ENCODE measurements at places on chromosomes 6 and 20. TPM values are rescaled to one million over a fixed set of nuclear protein-coding genes. Genes with fewer than 3 reads are reported as not detected.

DNA sequence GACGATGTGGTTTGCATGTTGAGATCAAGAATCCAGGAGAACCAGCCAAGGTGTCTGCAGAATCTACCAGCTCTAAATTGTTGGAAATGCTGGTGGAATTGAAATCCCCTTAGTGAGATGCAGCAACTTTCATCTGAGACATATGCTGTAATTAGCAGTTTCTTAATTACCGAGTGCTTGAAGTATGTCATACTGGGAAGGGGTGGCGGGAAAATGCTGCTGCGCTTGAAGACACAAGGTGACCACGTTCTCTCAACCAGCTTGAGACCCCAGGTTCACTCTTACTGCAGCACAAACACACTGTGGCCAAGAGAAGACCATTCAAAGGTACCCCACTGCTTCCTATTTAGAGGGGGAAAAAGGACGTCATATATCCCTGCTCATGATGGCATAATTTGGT, 59.0 kb downstream of the PFDN4 start:
- no peak for DNase-seq

NRSN2 gene
- total RNA-seq = 5.3 TPM

PHACTR2 gene
- total RNA-seq = 3.6 TPM

GRCh38 chr6:74289884-74290283, 593.9 kb downstream of the CD109 start:
- no peak for DNase-seq

- no peak for DNase-seq
Measured at GRCh38 chr6:80411486-80411885, 305.0 kb downstream of the BCKDHB start.

DNA sequence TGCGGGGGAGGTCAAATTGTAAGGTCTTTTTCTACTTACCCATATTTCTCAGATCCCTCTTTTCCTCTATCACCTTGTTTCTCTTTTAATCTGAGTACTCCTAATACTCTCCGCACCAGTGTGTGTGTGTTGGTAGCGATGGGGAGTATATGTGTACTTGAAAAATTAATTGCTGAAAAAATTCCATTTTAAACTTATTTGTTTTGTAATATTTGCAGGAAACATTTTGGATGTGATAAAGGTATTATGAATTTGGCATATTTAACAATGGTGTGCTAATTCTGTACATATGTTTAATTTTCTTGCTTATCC, 48.1 kb upstream of the MLIP start:
- no peak for DNase-seq

SLC24A3 gene
- total RNA-seq = not detected

DNA sequence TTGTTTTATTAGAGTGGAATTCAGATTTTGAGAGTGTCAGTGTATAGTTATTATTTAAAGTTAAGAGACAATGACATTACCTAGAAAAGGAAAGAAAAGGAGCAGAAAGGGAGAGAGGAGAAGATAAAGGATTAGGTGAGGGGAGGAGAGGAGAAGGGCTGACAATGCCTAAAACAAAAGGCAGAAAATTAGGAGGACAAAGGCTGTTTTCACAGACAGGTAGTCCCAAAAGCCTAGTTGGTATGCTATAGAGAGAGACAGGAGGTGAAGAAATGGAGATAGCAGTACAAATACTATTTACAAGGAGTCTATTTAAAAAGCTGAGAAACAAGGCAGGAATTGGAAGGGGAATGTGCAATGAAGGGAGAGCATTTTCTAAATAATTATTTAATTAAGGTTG, 409.4 kb upstream of the ADGRB3 start:
- no peak for DNase-seq

FRS3 gene
- total RNA-seq = 2.0 TPM

- DNase-seq = peak; percentile 35
Measured at GRCh38 chr6:137867685-137868509, 838 bp downstream of the TNFAIP3 start.

DNA sequence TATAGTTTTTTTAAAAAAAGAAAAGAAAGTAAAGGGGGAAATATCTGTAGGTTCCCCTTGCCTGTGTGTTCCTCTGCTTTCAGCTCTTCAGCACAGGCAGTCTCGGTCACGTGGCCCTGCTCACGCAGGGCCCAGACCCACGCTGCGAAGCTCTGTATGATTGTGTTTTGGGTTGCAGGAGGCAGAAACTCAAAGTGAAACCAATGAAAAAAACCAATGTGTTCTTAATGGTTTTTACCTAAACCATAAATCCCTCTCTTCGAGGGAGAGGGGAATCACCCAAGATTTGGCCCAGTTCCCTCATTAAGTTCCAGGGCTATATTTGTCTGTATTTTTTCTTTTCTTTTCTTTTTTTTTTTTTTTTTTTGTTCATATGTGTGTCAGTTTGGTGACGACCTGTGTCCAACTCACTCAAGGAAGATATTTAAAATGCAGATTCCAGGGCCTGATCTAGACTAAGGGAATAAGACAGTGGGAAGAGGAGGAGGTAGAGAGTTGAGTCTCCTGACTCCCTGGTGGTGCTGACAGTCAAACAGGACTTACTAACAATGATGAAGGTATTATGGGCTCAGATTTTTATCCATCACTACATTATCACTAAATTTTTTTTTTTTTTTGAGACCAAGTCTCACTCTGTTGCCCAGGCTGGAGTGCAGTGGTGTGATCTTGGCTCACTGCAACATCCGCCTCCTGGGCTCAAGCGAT, 33.8 kb upstream of the RREB1 start:
- no peak for DNase-seq

- DNase-seq = no peak
Measured at GRCh38 chr6:113719545-113719944, 137.6 kb upstream of the MARCKS start.

HDGFL1 gene
- not detected for total RNA-seq

DNA sequence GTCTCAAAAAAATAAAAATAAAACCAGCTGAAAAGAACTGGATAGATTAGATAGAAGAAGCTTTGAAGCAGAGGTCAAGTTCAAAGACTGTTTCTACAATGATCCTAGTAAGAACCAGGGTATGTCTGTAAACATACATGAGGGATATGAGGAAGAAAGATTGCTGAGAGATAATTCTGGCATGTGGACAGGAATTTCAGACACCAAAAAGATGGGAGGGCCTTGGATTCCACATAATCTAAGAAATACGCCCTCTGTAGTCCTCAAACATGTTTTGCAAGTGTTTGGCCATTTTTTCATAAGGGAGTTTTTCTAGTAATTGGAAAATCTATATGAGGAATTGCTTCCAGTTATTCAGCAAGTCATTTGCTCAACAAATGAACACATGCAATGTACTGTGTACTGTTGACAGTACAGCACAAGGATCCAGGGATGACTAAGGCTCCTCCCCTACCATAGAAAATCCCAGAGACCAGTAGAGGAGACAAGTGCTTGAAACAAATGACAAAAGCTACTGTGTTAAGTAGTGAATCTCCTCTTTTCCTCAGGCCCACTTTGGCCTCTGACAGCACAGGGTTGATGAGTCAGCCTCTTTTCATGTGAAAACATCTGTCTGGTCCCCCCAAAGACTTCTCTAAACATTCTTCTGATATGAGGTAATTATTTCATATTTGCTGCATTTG, 795.9 kb downstream of the MAFB start:
- no peak for DNase-seq

GRCh38 chr20:19193349-19193748, 19.1 kb upstream of the SLC24A3 start:
- DNase-seq = no peak

DNA sequence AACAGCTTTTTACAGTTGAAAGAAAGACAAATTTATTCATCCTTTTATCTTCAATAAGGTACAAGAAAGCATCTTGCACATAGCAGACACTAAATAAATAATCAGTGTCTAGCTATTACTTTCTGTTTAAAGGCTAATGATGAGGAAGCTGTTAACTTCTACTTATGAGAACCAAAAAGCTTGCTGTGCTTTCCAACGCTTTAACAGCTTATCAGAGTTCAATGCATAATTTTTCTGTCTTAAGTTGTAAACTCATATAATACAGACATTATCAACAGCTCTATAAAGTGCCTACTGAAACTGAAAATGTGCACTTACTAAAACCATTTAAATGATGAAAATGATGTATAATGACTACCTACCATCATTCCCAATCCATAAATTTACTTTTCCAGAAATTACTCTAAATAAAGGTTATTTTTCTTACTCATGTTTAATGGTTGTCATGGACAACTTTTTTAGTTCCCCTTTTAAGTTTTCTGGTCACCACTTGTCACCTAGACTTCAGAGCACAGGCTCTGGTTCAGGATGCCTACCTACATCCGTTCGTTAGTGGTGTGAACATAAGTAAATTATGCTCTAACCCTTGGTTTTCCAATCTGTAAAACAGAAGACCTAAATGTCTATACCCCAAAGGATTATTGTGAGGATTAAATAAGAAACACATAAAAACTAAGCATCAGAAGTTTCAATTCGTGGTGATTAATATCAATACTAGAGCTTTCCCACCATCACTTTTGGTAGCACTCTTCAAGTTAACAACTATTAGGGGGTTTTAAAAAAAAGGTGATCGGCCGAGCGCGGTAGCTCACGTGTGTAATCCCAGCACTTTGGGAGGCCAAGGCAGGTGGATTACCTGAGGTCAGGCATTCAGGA, 8.0 kb downstream of the PNISR start:
- DNase-seq = no peak

- DNase-seq = peak; percentile 76
Measured at GRCh38 chr6:150491131-150491810, 108.4 kb upstream of the PLEKHG1 start.

- no peak for DNase-seq
Measured at GRCh38 chr6:167779993-167780655, 46.6 kb upstream of the AFDN start.

DNA sequence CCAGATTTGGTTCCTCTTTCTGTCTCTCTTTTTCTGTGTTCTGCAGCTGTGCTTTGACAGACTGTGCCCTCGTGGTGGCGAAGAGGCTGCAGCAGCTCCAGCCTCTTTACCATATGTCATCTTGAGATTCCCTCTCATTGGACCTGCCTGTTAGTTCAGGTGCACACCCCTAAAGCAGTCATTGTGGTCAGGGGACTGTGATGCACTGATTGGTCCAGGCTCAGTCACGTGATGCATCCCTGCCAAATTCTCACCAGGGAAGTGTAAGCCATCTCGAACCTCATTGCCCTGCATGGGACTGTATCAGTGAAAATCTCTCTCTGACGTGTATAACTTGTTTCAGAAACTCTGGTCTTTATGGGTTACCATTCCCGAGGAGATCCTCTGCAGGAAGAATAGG, 160.3 kb downstream of the EYA2 start:
- no peak for DNase-seq

GRCh38 chr6:13554929-13555333, 19.5 kb upstream of the SIRT5 start:
- DNase-seq = no peak

DNA sequence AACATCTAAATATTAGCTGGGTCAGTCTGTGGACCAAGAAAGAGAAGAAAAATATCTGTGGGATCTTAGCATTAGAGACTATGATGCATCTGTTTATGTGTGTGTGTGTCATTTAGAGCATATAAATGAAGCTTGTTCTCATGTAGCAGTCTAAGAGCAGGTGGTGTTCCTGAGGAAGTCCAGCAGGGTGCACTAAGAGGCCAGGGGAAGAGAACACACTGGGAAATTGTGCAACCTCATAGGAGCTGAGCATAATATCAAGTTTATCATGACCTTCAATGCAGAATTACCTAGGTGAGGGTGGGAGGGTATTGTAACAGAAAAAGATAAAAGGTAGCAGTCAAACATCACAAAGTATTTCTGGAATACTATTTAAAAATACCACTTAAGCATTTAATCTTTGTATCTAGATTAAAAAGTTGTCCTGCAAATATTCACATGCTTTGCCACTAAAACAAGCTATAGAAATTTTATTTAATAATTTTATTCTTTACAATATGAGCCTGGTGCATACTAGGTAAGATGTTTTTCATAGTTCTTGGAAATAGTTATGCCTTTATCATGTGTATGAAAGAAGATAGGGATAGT, 80.5 kb downstream of the SMPDL3A start:
- peak; percentile 31 for DNase-seq

DNA sequence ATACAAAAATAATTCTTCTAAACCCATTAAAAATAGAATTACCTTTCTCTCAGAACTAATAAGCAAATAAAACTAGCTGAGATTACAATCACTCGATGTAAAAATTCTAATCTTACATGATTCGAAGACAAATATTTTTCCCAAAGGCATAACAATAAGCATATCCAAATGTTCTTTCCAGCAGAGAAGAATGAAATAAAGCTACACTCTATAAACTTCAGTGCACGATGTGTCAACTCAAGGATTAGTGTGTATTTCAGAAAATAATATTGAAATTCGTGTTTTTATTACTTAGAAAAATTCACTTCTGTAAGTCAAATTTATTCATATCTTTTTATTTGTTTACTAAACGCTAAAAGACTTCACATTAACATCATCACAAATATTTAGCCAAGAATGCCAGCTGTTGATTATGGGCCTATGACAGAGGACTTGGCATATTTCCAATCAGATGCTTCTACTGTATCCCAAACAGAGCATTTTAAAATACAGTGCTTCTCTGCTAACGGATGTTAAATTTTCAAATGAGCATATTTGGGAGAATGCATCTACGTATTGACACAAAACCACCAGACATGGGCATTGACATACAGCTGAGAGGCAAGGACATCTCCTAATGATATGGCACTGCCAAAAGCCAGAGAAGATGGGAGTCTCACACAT, 54.7 kb upstream of the PDE7B start:
- DNase-seq = no peak

GRCh38 chr6:118768904-118769325, 117.5 kb upstream of the CEP85L start:
- no peak for DNase-seq

GRCh38 chr6:16851044-16851540, 89.8 kb upstream of the ATXN1 start:
- no peak for DNase-seq

GRCh38 chr6:83354747-83355146, 76.1 kb downstream of the ME1 start:
- DNase-seq = no peak

EBF4 gene
- total RNA-seq = 9.6 TPM

DNA sequence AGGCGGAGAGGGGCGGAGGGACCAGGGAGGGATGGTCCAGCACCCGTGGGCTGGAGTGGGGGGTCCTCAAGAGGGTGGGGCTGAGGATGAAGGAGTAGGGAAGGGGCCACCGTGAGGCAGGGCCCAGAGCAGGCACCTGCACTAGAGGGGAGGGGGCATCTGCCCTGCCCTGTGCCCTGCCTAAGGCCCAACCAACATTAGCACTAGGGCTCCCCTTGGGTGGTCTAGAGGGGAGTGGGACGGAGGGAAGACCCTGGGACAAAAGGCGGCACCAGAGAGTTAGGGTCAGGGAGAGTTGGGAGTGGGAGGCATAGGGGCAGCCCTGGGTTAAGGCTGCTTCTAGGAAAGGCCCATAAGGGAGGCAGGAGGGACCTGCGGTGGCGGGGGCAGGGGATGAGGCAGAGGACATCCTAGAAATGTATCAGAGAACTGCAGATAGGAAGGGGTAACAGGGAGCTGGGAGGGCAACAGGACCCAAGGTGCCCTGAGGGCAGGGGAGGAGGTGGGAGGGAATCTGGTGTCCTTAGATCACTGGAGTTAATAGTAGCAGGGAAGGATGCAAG, 24.5 kb downstream of the HLA-F start:
- DNase-seq = no peak
